ENCODE measurements at places on chromosomes 13 and 19.

DNA sequence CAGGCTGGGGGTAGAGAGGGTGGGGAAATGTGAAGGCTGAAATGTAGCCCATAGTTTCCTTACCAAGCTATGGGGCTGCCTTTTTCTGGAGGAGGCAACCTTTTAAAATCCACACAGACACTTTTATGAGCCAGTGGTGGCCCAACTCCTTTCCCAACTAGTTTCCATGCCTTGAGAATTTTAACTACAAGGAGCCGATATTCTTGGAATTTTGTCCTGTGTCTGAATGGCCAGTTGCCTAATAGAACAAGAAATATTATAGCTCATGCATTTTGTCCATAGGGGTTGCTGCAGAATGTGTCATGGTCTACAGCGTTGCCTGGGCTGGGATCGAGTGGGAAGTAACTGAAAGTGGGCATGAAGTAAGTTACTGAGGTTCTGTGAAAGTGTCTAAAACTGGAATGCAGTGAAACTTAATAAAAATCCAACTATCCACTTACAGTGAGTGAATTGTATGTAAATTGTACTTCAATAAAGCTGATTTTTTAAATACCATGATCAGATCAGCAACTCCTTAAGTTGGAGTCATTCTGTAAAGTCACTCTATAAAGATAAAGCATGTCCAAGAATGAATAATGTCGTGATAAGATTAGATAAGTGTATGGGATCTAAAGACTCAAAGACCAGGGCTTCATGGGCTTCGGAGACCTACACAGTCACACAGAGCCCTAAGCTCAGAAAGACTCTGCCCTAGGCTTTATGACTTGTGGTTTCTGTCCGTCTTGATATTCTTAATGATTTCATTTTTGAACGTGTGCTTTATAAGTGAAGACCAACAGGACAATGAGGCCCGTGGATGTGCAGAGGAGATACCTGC is 122.6 kb upstream of the FNDC3A start:
- no peak for DNase-seq

DNA sequence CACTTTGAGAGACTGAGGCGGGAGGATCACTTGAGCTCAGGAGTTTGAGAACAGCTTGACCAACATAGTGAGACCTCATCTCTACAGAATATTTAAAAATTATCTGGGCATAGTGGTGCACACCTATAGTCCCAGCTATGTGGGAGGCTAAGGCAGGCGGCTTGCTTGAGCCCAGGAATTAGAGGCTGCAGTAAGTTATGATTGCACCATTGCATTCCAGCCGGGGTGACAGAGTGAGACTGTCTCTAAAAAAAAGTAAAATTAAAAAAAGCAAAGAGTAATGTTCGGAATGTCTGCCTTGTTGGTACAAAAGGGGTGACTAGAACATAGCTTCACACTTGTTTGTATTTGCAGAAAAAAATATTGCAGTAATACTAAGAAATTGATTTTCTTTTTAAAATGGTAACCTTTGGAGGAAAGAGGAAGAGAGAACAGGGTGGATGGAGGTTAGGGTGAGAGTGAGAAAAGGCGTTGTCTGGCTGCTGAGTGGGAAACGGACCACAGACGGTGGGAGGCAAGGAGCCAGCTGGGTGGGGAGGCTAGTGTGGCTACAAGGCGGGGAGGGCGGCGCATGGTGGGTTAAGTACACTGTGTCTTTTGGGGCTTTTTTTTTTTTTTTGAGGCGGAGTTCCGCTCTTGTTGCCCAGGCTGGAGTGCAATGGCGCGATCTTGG is 10.2 kb downstream of the PPP1R14A start:
- no peak for DNase-seq

GRCh38 chr19:46784262-46785053 is 3.9 kb downstream of the SLC1A5 start:
- DNase-seq = peak; percentile 80

- no peak for DNase-seq
Measured at GRCh38 chr13:35984776-35985453, 146.3 kb downstream of the DCLK1 start.

DNA sequence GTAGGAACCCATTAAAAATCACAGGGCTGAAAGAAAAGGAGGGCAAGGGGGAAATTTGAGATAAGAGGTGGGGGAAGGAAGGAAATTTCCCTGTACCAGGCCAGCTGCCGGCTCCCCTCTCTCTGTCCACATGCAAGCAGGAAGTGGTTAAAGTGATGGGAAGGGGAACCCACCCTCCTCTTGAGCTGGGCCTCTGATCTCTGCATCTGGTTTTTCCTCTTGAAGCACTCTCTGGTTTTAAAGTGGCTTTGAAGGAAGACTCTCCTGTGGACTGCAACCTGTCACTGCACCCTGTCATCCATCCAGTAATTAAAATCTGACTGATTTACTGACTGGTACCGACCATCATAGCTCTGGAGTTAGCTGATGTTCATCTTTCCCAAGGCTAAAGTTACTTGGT is 239.6 kb downstream of the TSHZ3 start:
- no peak for DNase-seq

GRCh38 chr19:17922138-17922537 is 10.7 kb upstream of the CCDC124 start:
- DNase-seq = no peak

GRCh38 chr19:6011794-6012193 is 33.9 kb upstream of the RANBP3 start:
- DNase-seq = no peak
